ENCODE measurements at places on chromosomes 16 and 17.

- DNase-seq: no peak
Observed at GRCh38 chr17:72134608-72135394, 14.0 kb downstream of the SOX9 start.

DNA sequence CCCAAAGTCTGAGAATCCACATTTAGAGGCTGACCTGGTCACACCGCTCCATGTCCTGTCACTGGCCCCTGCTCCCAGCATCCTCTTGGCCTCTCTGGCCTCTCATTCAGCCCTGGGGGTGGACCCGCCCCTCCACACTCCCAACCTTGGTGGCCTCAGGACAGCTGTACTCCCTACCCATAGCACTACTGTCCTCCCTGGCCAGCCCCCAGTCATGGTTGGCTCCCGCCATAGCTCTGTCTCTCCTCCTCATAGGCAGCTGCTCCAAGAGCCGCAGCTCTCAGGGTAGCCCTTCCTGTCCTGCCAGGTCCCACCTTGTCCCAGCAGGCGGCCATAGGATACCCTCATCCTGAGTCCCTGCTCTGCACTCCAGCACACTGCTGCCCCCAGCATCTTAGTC lies 38.0 kb upstream of the PHB1 start:
- no peak for DNase-seq

- no peak for DNase-seq
Observed at GRCh38 chr16:88772871-88773811, 11.9 kb downstream of the PIEZO1 start.

DNA sequence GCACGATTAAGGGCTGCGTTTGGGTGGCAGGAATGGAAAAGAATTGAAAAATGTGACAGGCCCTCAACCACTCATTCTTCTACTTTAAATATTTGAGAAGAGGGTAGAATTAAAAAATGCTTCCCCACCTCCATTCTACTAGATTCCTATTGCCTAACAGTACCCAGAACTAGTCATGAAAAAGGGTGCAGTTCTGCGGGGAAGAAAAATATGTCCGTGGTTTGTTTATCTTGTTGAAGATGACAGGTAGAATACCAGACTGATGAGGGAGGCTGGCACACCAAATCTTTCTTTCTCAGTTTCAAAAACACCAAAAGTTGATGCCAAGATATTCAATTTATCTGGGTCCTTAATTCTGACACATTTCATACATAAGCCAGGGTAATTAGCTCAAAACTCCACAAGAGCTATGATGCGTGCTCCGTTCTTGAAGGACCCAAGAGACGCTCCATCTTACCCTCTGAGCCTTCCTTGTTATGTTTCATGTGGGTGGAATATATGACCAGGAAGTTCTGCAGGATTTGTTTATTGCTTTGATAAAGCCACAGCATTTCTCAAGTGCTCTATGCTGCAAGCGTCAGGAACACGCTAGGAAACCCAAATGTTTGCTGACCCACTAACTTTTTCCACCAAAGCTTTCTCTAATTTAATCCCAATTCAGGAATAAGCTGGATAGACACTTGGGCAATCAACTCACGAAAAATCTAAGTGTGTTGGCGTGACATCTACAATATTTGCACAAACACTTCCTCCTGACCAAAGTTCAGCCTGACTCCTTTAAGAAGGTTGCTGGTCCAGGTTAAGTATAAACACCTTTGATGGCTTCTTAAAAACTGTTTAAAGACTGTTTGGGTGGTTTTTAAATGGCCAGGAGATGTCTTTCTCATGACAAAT lies 20.6 kb upstream of the GAN start:
- no peak for DNase-seq

- no peak for DNase-seq
Observed at GRCh38 chr16:13808102-13808501, 111.9 kb upstream of the ERCC4 start.

Data from activated CD8-positive, alpha-beta memory T cell treated with anti-CD3 and anti-CD28 coated beads for 1 hour (primary cell).